ENCODE measurements at places on chromosomes 5 and 9. TPM values are rescaled to one million over a fixed set of nuclear protein-coding genes. Genes with fewer than 3 reads are reported as not detected.
A peak's percentile ranks its signal among the peaks of the same experiment; 100 is the strongest.

DNA sequence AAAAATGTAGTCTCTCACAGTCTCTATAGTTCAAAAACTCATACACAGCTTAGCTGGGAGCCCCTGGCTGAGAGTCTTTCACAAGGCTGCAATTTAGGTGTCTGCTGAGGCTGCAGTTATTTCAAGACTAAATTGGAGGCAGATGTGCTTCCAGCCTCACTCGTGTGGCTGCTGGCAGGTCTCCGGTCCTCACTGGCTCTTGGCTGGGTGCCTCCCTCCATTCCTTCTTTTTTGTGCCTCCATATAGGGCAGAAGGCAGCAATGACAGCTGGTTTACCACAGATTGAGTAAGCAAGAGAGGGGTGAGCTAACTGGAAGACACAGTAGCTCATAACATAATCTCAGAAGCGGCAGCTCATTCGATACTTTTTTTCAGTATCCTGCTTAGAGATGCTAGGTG, 2167.7 kb upstream of the WWC1 start:
- DNase-seq = no peak

GRCh38 chr5:150731669-150732242, 27.1 kb downstream of the DCTN4 start:
- DNase-seq = no peak

GRCh38 chr9:113568571-113569321, 105.2 kb downstream of the RGS3 start:
- DNase-seq = peak; percentile 83

CA9 gene
- polyA plus RNA-seq = 0.03 TPM

- DNase-seq = no peak
These were observed 109.0 kb downstream of the NTRK2 start for GRCh38 chr9:84778570-84778969.

GRCh38 chr9:91276513-91276912, 85.2 kb downstream of the AUH start:
- DNase-seq = no peak

- no peak for DNase-seq
These were observed 23.9 kb downstream of the IRX2 start for GRCh38 chr5:2727550-2727949.

CNTFR gene
- polyA plus RNA-seq = 97.4 TPM

SLC9A3 gene
- polyA plus RNA-seq = 1.7 TPM

- no peak for DNase-seq
These were observed 19.9 kb upstream of the LPAR1 start for GRCh38 chr9:111058166-111058565.

GKAP1 gene
- polyA plus RNA-seq = 89.1 TPM

MAP1B gene
- polyA plus RNA-seq = 1.2 TPM

- DNase-seq = no peak
These were observed 39.2 kb downstream of the ADAMTS19 start for GRCh38 chr5:129499208-129499852.

All from psoas muscle (tissue), 8 donors.